ENCODE measurements at places on chromosomes 5 and 9.

DNA sequence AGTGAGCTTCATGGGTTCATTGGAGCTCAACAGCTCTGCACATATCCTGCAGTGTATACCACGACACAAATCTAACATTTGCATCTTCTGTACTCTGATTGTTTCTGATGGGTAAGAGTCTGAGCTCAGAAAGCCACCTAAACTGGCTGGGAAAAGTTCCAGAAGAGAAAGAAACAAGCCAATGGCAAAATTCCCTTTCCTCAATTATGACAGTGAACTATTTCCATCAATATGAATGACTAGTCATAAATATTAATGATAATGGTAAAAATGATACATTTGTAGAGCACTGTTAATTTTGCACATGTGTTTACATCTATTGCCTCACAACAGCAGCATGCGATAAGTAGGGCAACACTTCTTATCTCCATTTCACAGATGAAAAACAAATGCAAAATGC lies 1101.6 kb upstream of the DMAC1 start:
- no peak for DNase-seq

DNA sequence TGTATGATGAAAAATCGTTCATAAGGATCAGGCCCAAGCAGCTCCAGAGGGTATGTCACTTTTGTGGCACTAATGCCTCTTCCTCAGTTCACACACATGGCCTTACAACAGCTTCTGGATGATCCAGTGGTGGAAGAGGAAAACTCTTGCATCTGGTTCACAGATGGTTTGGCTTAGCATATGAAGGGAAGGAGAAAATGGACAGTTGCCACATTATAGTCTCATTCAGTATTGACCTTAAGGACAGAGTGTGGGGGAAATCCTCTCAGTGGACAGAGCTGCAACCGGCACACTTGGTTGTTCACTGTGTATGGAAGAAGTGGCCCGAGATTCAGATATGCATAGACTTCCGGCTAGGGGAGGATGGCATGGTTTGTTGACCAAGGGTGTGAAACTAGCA lies 22.8 kb downstream of the C9orf57 start:
- no peak for DNase-seq

- DNase-seq, result no peak
These were observed 254.3 kb upstream of the NFIL3 start for GRCh38 chr9:91677822-91678436.

- no peak for DNase-seq
These were observed 5.7 kb downstream of the FYB1 start for GRCh38 chr5:39213447-39214207.

All from left forelimb (tissue), 1 donor.